ENCODE measurements at places on chromosomes 3 and 15. TPM values are rescaled to one million over a fixed set of nuclear protein-coding genes. Genes with fewer than 3 reads are reported as not detected.

The SLCO2A1 gene
- total RNA-seq, result not detected

The REC114 gene
- not detected for total RNA-seq

The GBE1 gene
- 7.5 TPM for total RNA-seq

The CPLX3 gene
- 0.35 TPM for total RNA-seq

The LRIG1 gene
- 81.3 TPM for total RNA-seq
